NCI-H510A treated with DMSO at 0.1 percent for 48 hours (cell line): ENCODE measurements at places on chromosomes 16 and 17.

- DNase-seq = no peak
Measured at GRCh38 chr17:65470783-65471182, 90.7 kb downstream of the AXIN2 start.

DNA sequence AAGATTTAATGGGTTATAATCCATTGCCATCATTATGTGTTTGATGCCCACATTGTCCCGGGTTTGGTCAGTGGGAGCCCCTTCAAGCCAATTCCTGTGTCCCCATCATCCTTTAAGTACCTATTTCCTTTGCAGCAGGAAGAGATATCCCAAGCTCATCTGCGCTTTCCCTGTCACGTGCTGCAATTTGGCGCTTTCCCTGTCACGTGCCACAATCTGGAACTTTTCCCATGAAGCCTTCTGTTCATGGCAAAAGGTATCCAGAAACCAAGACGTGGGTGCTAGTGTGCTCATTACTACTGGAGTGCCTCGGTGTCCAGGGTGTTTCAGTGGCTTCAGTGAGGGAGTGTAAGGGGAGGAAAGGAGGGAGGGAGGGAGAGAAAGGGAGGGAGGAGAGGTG, 168.5 kb downstream of the NPIPB11 start:
- no peak for DNase-seq

- DNase-seq = no peak
Measured at GRCh38 chr17:58096892-58097291, 13.7 kb downstream of the DYNLL2 start.

GRCh38 chr17:49436174-49436573, 21.5 kb upstream of the PHB1 start:
- no peak for DNase-seq
